ENCODE measurements at places on chromosomes 1 and 21.

- DNase-seq, result no peak
Measured at GRCh38 chr1:24379733-24380315, 33.8 kb downstream of the STPG1 start.

DNA sequence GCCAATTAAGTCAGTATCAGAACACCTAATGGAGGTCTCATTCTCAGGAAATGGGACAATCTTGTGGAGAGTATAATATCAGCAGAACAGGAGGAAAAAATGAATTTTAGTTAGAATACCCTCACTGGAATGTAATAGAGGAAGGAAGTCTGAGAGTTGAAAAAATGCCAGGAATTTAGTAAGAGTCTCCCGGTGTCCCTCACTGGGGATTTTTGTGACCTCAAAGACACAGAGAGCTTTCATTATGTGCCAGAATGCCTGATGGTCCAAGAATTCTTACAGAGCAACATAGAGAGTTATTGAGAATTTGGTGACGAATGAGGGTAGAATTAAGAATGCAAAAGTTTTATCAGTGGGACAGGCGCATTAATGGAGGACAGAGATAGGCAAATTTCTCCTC is 443.5 kb upstream of the B3GALT2 start:
- DNase-seq, result no peak

DNA sequence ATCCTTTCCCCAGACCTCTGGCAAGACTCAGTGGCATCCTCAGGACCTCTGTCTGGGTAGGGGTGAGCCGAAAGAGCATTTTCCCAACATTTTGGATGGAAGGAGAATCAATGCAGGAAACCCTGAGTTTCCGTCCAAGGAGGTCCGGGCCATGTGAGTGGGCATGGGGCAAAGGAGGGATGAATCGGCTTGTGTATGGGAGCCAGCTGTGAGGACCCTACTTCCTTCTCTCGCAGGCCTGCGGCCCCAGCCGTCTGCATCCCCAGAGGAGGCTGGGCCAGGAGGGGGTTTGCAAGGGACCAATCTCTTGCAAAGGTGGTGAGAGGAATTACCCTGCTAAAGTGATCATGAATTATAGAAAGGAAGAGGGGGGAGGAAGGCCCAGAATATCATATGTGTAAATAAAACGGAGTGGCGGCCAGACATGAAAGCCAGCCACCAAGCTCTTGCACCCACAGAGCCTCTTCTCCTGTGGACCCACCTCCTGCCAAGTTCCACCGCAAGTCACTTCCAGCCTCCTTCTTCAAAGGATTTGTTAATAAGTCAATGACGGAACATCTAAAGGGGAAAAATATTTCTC is 48.2 kb upstream of the POU3F1 start:
- DNase-seq, result no peak

DNA sequence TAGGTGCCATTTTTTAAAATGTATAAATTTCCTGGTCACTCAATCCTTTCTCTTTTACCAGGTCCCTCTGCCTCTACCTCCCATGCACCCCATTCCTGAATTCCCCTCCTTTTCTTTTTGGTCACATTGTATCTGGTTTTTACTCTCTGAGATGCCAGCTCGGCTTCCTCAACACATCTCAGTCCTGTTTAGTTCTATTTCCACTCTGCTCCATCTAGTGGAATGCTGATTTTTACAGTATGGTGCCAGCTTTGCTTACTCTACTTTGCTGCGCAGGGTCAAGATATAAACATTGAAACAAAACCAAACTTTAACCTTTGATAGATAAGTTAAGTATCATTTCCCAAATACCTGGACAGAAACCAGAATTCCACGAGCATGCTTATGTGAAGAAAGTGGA is 96.0 kb downstream of the ESRRG start:
- DNase-seq, result no peak

DNA sequence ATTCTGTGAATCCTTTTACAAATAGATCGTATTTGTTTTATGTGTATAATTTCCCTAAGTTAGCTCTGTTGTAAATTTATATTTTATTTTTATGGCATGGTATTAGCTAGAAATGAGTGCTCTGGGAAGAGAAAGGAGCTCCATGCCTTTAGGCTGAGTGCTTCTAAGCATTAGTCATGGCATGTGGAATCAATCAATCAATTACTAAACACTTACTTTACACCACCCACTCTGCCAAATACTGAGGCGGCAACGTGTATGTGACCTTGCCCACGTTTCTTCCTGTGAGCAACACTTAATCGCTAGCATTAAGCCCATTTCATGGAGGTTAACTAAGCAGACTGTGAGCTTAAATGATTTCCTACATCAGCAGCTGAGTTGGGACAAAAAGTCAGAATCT is 7.2 kb upstream of the BECN2 start:
- peak; percentile 31 for DNase-seq

- DNase-seq, result peak; percentile 71
Measured at GRCh38 chr21:35529171-35529863, 480.2 kb upstream of the RUNX1 start.

DNA sequence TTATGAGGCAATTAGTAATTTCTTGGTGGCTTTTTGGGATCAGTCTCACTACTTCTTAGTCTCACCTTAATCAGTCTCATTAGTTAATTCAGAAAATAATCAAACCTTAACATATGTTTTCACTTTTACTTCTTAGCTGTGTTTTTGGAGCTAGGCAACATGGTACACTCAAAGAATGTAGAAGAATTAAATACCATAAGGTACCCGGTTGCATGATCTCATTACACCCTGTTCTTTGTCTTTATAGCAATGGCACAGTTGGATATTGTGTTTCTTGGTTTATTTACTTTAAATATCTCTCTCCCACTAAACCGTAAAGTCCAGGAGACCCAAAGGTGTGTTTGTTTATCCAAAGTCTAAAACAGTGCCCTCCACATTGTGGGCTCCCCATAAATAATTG is 132.3 kb downstream of the TNFSF18 start:
- no peak for DNase-seq

- DNase-seq, result no peak
Measured at GRCh38 chr1:19337289-19337688, 25.2 kb downstream of the SLC66A1 start.

DNA sequence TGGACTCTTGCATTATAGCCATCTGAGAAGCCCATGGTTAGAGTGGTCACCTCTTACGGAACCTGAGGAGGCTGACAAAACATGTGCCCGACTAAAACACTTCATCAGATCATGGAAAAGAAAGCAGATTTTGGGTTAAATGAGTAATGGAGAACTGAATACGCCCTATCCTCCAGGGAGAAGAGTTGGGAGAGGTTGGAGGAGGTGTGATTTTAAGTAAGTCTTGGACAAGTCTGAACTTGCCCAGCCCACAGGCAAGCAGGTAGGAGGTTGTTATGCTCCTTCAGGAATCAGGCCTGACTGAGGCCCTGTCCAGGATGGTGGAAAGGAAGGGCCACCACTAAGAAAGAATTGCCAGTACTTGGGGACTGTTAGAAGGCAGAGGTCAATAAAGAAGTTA is 255.8 kb downstream of the TGFB2 start:
- no peak for DNase-seq

DNA sequence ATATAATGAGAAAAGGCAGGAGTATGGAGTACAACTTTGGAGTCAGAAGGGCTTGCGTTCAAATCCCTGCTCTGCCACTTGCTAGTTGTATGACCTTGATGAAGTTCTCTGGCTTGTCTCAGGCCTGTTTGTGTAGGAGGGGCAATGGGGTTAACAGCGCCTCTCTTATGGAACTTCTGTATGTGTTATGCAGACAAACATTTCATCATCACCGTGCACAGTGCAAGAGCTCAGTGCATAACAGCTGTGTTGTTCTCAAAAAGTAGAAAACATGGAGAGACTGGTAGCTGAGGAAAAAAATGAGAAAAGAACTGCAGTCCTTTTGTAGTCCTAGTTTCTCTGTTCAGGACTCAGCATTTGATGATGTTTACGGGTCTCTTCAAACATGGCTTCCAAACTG is 10.4 kb upstream of the ZNF648 start:
- DNase-seq, result no peak
